ENCODE measurements at places on chromosomes 1 and 21.

DNA sequence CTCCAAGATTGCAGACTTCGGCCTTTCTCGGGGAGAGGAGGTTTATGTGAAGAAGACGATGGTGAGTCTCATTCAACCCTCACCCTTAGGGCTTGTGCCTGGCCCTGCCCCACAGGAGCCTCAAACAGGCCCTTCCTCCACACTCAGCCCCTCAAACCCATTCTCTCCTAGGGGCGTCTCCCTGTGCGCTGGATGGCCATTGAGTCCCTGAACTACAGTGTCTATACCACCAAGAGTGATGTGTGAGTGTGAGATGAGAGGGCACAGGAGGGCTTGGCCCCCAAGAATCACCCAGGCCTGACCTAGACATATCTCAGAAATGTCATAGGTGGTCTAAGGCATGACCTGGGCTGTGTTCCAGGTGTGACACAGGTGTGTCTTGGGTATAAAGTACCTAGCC is 18.3 kb upstream of the MPL start:
- DNase-seq, result no peak

DNA sequence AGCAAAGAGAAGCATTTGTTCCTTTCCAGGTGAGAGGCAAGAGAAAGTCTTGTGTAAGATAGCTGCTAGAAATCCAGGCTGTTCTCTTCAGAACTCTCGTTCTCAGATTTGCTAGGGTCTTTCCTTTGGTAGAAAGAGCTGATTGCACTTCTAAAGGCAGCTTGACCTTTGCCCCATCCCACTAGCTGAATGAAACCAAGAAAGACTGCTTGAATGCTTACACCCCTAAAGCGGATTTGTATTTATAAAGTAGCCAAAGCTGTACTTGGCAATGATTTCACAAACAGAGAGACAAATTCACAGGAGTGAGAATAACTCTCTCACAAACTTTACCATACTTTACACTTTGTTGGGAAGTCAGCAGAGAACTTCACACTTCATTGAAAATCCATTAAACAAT is 424.1 kb downstream of the TTLL7 start:
- no peak for DNase-seq

GRCh38 chr1:116534014-116534739 is 36.6 kb downstream of the CD58 start:
- DNase-seq, result no peak

DNA sequence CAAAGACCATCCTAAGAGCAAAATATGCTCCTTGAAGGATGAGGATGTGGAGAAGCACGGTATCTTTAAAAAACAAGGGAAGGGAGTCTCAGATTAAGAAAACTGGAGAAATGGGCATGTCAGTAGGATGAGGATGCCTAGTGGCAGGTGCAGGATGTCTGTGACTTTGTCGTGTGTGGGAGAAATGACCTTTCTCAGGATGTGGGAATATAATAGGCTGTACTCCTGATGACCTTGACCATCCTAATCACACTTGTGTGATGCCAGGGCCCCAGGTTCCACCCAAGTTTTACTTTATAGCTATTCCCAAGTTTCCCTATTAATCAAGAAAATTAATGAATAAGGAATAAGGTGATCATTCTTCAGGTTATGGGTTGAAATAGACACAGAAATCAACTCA is 12.9 kb downstream of the C1orf116 start:
- no peak for DNase-seq

GRCh38 chr1:941588-942383 is 17.3 kb downstream of the NOC2L start:
- DNase-seq, result no peak

DNA sequence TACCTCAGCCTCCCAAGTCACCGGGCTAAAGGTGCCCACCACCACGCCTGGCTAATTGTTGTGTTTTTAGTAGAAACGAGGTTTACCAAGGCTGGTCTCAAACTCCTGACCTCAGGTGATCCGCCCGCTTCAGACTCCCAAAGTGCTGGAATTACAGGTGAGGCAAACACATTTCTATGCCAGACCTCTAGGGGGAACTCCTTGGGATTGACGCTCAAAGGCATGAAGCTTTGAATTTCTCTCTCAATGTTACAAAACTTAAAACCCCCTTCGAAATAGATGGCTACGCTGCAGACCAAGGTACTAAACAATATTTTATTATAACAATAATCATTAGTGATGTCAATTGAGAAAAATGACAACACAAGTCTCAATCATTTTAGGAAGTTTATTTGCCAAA is 330.0 kb downstream of the SETD4 start:
- DNase-seq, result no peak

- DNase-seq, result no peak
Measured at GRCh38 chr1:18977428-18977827, 21.0 kb upstream of the IFFO2 start.

GRCh38 chr1:217586586-217586985 is 44.3 kb downstream of the GPATCH2 start:
- DNase-seq, result no peak

DNA sequence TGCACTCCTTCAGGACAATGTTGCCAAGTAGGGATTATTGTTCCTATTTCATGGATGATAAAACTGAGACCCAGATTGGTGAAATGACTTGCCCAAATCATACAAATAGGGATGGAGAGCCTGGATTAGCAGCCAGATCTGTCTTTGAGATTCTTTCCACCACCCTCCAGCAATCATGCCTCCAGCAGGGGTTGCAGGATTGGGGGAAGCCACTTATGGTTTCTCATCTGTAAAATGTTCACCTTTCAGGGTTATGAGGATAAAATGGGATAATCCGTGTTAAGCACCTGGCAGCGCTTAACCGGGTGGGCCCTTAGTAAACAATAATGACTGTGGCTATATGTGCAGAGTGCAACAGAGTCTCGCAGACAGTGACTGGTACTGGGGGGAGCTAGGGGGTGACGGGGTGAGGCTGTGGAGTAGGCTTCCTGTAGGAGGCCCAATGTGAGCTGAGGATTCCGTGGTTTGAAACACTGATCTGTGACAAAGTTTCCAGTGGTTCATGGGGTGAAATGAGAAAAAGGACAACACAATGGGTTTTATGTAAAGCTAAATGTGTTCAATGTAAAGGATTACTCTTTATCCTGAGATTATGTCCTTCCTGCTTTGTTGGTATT is 33.7 kb upstream of the FOXO6 start:
- DNase-seq, result no peak

GRCh38 chr1:193131266-193131860 is 9.5 kb downstream of the CDC73 start:
- DNase-seq, result no peak

GRCh38 chr1:35442734-35443133 is 114.5 kb downstream of the KIAA0319L start:
- DNase-seq, result no peak

DNA sequence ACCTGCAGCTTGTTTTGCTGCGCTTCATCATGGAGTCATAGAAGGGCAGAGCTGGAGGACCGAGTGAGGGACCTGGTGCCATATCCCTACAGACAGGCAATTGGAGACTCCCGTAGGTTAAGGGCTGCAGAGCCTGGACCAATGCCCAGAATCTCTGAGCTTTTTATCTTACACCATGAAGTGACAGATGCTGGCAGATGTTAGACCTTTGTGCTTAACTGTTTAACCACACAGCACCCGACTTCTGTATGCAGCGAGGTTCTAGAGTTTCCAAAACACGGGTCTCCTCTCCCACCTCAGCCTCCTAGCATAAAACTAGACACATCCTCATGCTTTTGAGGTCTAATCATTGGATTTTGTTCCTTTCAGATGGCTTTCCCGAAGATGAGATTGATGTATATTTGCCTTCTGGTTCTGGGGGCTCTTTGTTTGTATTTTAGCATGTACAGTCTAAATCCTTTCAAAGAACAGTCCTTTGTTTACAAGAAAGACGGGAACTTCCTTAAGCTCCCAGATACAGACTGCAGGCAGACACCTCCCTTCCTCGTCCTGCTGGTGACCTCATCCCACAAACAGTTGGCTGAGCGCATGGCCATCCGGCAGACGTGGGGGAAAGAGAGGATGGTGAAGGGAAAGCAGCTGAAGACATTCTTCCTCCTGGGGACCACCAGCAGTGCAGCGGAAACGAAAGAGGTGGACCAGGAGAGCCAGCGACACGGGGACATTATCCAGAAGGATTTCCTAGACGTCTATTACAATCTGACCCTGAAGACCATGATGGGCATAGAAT is 47.6 kb downstream of the B3GALT5 start:
- no peak for DNase-seq

- DNase-seq, result no peak
Measured at GRCh38 chr1:227731241-227731677, 3.8 kb downstream of the JMJD4 start.

GRCh38 chr1:42392967-42393848 is 12.6 kb downstream of the RIMKLA start:
- no peak for DNase-seq

- no peak for DNase-seq
Measured at GRCh38 chr1:119372503-119373086, 4.0 kb downstream of the HAO2 start.

GRCh38 chr1:17502326-17502778 is 37.1 kb upstream of the ARHGEF10L start:
- no peak for DNase-seq

Measured in CD8-positive, alpha-beta memory T cell (primary cell).